ENCODE measurements at places on chromosomes 11 and 22. TPM values are rescaled to one million over a fixed set of nuclear protein-coding genes. Genes with fewer than 3 reads are reported as not detected.

GRCh38 chr11:16876053-16876752 lies 137.8 kb downstream of the C11orf58 start:
- H3K4me3 ChIP-seq = no peak overlapping the region
- no peak for DNase-seq
- no peaks in the 10 kb centered on the region for H3K36me3 ChIP-seq
- peaks cover 6% of the 10 kb centered on the region for H3K4me1 ChIP-seq
- H3K27ac ChIP-seq = no peak overlapping the region

DNA sequence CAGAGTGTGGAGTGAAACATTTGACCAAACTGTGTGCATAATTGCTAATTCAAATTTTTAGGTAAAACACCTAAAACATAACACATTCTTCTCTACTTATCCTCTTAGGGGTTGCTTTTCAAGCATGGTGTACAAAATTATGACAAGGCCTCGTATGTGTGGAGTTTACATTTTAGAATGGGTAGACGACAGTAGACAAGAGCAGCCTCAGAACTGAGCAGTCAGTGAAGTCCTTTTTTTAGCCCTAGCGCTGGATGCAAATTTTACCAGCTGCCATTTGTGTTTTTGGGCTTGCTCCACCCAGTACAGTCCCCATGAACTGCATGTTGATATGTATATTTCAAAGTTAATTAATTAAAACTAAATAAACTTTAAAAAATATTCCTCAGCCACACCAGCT lies 64.7 kb upstream of the TOP3B start:
- no peak overlapping the region for H3K27ac ChIP-seq
- H3K4me3 ChIP-seq = no peak overlapping the region
- no peaks in the 10 kb centered on the region for H3K27me3 ChIP-seq
- H3K36me3 ChIP-seq = no peaks in the 10 kb centered on the region

The TRIM49D1 gene
- not detected for total RNA-seq

- H3K36me3 ChIP-seq = no peaks in the 10 kb centered on the region
- no peaks in the 10 kb centered on the region for H3K27me3 ChIP-seq
- peaks cover 9% of the 10 kb centered on the region for H3K4me1 ChIP-seq
These were observed 3.8 kb downstream of the RSPH14 start for GRCh38 chr22:23137905-23138561.

- H3K4me3 ChIP-seq = no peak overlapping the region
- H3K4me1 ChIP-seq = no peaks in the 10 kb centered on the region
- DNase-seq = no peak
- H3K36me3 ChIP-seq = no peaks in the 10 kb centered on the region
- H3K27me3 ChIP-seq = no peaks in the 10 kb centered on the region
- H3K27ac ChIP-seq = no peak overlapping the region
These were observed 56.3 kb upstream of the DDI1 start for GRCh38 chr11:103980108-103980507.

- no peaks in the 10 kb centered on the region for H3K36me3 ChIP-seq
- no peaks in the 10 kb centered on the region for H3K4me1 ChIP-seq
- H3K4me3 ChIP-seq = no peak overlapping the region
These were observed 217.3 kb upstream of the GRIA4 start for GRCh38 chr11:105392556-105392955.
